ENCODE measurements at places on chromosomes 2 and 18.

GRCh38 chr2:187709065-187709464 lies 154.8 kb upstream of the TFPI start:
- no peak for DNase-seq

DNA sequence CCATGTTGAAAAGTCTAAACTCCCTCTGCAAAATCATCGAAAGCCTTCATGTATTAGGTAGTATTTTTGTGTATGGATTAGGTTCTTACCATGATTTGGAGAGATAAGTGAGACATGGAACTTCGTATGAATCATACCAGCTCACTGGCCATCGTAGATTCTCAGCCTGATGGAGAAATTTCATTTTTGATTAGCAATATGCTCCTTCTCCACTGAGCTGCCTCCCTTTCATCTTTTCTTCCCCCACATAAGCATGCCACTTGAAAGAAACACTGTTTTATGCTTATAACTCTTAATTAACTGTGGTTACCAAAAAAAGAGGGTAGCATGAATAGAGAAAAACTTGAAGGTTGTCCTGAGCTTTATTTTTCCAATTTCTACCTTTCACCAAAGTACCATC lies 111.9 kb downstream of the NCK2 start:
- no peak for DNase-seq

DNA sequence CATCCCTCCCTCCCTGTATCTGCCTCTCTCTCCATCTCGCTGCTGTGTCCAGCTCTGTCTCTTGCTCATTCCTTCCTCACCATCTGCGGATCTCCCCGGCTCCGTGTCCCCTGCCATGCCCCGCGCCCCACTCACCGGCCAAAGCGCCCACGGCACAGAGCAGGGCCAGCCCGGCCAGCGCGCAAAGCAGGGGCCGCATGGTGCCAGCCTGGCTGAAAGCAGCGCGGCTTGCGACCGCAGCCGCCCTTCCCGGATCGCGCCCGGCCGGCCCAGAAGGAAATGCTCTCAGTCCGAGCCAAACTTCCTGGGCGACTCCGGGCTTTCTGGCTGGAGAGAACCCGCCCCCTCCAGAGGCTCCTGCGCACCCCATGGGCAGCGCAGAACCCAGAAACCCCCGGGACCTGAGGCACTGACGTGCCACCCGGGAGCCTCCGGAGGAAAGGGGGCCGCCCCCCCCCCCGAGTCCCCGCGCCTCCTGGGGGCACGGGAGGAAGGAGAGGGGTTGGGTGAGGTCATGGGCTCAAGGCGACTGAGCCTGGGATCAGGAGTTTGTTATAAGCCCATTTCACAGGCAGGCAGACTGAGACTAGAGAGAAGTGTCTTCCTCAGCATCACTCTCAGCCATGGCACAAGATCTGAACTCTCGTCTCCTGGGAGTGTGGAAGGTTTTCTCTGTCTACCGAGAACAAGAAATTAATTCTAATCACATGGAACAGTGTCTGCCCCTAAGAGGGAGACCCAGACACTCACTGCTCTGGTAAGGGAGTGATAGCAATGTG lies 45.2 kb upstream of the RAB6C start:
- DNase-seq: no peak

- no peak for DNase-seq
Observed at GRCh38 chr2:15899327-15899612, 41.1 kb upstream of the MYCN start.

DNA sequence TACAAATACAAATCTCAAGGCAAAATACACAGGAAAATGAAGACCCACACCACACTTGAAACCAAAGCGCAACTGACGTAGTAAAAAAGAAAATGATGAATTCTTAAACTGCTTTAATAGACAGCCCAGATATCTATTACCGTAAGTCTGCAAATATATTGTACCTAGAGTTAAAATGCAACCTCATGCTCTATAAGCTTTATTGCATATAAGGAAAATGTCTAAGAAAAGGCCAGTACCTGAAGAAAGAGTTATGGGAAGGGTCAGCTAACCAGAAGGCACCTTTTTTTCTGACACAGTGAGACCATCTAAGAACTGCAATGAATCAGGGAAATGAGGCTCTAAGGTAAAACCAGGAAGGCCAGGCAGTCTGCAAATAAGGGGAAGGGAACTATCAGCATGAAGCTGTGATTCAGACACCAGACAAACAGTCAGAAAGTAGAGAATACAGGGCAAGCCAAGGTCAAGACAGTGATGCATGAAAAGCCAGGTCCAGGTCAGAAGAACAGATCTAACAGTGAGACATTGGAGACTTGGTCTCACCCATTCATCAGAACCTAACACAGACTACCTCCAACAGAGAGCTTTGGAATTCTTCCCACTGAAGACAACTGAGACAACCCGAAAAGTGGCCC lies 46.9 kb downstream of the PDE11A start:
- DNase-seq: no peak

- DNase-seq: no peak
Observed at GRCh38 chr2:128289439-128289838, 29.2 kb downstream of the HS6ST1 start.

- no peak for DNase-seq
Observed at GRCh38 chr2:134449157-134449556, 195.3 kb downstream of the MGAT5 start.

Data from NCI-H2081 (cell line).